Natural killer cell treated with Interleukin-12 subunit alpha and Interleukin-12 subunit beta and Interleukin-15 and Interleukin-18, amount 100 ng/mL, for 72 hours (primary cell): ENCODE measurements at places on chromosomes 11 and 22. TPM values are rescaled to one million over a fixed set of nuclear protein-coding genes. Genes with fewer than 3 reads are reported as not detected.
A peak's percentile ranks its signal among the peaks of the same experiment; 100 is the strongest.

GRCh38 chr11:71477641-71478527, 24.9 kb downstream of the NADSYN1 start:
- DNase-seq, result peak; percentile 47

DNA sequence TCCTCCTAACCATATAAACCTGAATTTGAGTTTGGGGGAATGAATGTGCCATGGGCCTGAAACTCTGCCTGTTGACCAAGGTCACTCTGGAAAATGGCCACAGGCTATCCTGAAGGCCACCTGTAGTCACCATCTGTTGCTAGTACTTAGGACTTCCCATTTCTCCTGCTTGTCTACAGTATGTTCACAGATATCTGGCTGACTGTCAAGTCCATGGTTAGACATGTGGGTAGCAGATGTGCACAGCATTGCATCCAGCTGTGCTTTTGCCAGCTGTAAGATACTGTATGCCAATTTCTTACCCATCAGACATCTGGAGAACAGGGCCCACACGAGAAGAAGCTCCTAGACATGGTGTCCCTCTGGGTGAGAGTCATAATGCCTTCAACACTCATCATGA, 475.4 kb downstream of the INSC start:
- no peak for DNase-seq

- no peak for DNase-seq
Measured at GRCh38 chr22:45997777-45998637, 21.0 kb upstream of the WNT7B start.

DNA sequence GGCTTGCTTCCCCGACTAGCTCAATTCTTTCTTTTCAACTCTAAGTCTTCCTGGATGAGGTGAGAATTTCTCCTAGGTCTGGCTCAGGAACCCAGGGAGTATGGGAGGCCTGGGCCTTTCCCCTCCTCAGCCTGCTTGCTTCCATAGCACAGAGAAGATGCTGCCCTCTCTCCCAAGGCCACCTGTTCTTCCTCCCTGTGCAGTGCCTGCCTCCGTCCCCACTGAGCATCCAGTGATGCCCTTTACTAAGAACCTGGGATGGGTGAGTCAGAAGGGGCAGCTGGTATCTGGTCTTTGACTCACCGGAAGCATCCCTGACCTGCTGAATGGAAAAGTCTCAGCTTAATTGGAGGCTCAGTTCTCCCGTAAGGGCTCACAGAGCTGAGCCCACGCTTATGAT, 607.9 kb downstream of the BUD13 start:
- DNase-seq, result no peak

- no peak for DNase-seq
Measured at GRCh38 chr11:93537767-93538261, 5.4 kb downstream of the SMCO4 start.

GRCh38 chr11:75182664-75183063, 31.8 kb downstream of the SLCO2B1 start:
- DNase-seq, result no peak

OR10A2 gene
- not detected for total RNA-seq

KRTAP5-10 gene
- total RNA-seq, result not detected
